ENCODE measurements at places on chromosomes 16 and 17. TPM values are rescaled to one million over a fixed set of nuclear protein-coding genes. Genes with fewer than 3 reads are reported as not detected.

- DNase-seq: no peak
- no peaks in the 10 kb centered on the region for H3K36me3 ChIP-seq
- H3K4me3 ChIP-seq: no peak overlapping the region
- H3K27me3 ChIP-seq: peaks cover 5% of the 10 kb centered on the region
- H3K4me1 ChIP-seq: no peaks in the 10 kb centered on the region
Measured at GRCh38 chr16:84314814-84315213, 20.1 kb downstream of the WFDC1 start.

- no peak overlapping the region for H3K4me3 ChIP-seq
- H3K27me3 ChIP-seq: no peaks in the 10 kb centered on the region
- no peaks in the 10 kb centered on the region for H3K4me1 ChIP-seq
- no peak overlapping the region for H3K27ac ChIP-seq
Measured at GRCh38 chr16:10228779-10229178, 46.6 kb upstream of the GRIN2A start.

GRCh38 chr17:55320594-55321426, 56.0 kb downstream of the HLF start:
- H3K27me3 ChIP-seq: no peaks in the 10 kb centered on the region
- no peak overlapping the region for H3K27ac ChIP-seq
- no peak for DNase-seq
- H3K4me3 ChIP-seq: peak overlapping the region; percentile 13
- no peaks in the 10 kb centered on the region for H3K4me1 ChIP-seq

DNA sequence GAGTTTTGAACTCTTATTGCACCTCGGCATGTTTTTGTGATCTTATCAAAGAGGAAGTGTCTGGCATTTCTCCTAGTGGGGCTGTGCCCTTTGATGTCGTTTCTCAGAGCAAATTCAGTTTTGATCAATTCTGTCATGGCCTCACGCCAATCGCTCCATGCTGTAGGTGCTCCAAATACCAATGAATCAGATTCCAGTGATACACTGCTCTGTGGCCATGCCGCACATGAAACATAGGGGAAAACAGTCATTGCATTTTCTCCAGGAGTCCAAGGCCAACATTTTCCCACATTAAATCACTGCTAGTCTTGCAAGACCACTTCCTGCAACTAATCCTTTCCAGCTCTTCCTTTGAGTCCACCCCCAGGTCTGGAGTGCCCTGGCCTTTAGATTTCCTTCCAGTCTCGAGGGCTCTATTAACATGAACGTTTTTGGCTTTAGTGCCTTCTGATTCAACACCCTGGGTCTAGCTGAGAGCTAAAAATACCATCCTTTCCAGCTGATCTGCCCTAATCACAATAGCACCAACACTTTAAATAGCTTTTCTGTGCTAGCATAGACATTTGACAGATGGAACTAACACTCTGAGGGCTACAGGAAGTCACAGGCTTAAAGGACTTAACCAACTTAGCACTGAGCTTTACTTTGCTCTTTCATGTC, 18.2 kb upstream of the RASL10B start:
- DNase-seq: peak; percentile 99
- H3K36me3 ChIP-seq: peaks cover 3% of the 10 kb centered on the region

GRCh38 chr16:48386559-48387312, 1.5 kb upstream of the SIAH1 start:
- DNase-seq: no peak
- no peaks in the 10 kb centered on the region for H3K36me3 ChIP-seq
- H3K4me1 ChIP-seq: peaks cover 2% of the 10 kb centered on the region
- H3K4me3 ChIP-seq: no peak overlapping the region
- H3K27me3 ChIP-seq: no peaks in the 10 kb centered on the region
- H3K27ac ChIP-seq: no peak overlapping the region

GRCh38 chr16:56279132-56279531, 87.8 kb downstream of the GNAO1 start:
- no peaks in the 10 kb centered on the region for H3K36me3 ChIP-seq
- no peak overlapping the region for H3K27ac ChIP-seq
- peaks cover 2% of the 10 kb centered on the region for H3K27me3 ChIP-seq
- DNase-seq: no peak

- H3K27ac ChIP-seq: peak overlapping the region; percentile 80
- peaks cover 6% of the 10 kb centered on the region for H3K4me1 ChIP-seq
- peak overlapping the region; percentile 40 for H3K4me3 ChIP-seq
- peaks cover 9% of the 10 kb centered on the region for H3K36me3 ChIP-seq
- DNase-seq: peak; percentile 22
- H3K27me3 ChIP-seq: no peaks in the 10 kb centered on the region
Measured at GRCh38 chr16:69340095-69340644, 598 bp downstream of the NIP7 start.

DNA sequence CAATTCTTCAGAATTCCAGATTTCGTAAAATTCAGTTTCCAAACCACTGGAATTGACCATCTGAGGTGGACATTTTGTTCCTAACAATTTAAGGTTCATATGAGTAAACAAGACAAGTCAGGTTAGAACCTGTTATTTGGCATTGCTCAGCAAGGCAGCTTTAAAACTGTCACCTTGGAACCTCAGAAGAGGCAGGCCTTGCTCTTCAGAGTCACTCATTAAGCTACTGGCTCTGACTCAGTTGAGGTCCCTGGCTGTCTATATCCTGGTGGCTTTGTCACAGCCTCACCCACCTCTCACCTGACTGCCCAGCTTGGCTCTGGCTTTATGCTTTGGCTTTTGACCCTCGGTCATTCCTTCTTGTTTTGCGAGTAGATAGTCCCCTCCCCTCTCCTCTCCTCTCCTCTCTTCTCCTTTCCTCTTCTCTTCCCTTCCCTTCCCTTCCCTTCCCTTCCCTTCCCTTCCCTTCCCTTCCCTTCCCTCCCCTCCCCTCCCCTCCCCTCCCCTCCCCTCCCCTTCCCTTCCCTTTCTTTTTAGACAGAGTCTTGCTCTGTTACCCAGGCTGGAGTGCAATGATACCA, 238.4 kb downstream of the SHISA9 start:
- no peak overlapping the region for H3K4me3 ChIP-seq
- no peak overlapping the region for H3K27ac ChIP-seq
- no peaks in the 10 kb centered on the region for H3K4me1 ChIP-seq

DNA sequence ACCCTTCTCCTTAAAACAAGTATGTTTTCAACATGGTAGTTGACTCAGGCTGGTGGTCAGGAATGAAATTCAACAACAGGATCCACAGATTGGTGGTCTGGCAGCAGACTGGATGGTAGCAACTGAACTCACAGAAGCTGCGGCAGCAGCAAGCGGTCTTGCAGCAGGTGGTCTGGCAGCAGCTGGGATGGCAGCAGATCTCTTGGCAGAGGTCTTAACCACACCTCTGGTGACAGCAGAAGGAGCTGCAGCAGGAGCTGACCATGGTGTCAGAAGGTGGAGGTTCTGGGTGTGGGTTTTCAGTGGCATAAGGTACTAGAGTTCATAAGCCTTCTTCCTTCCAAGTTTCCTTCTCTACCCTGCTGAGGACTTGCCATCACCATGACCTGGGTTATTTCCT, 2.2 kb upstream of the KRTAP4-1 start:
- no peaks in the 10 kb centered on the region for H3K36me3 ChIP-seq
- H3K27me3 ChIP-seq: peaks cover 6% of the 10 kb centered on the region
- H3K27ac ChIP-seq: no peak overlapping the region
- H3K4me1 ChIP-seq: no peaks in the 10 kb centered on the region
- no peak for DNase-seq

GRCh38 chr16:66426112-66427035, 721 bp upstream of the BEAN1 start:
- no peaks in the 10 kb centered on the region for H3K36me3 ChIP-seq
- no peak overlapping the region for H3K27ac ChIP-seq
- peaks cover 44% of the 10 kb centered on the region for H3K27me3 ChIP-seq
- H3K4me1 ChIP-seq: no peaks in the 10 kb centered on the region
- DNase-seq: peak; percentile 13

- peaks cover 3% of the 10 kb centered on the region for H3K27me3 ChIP-seq
- no peak overlapping the region for H3K27ac ChIP-seq
- no peak overlapping the region for H3K4me3 ChIP-seq
- DNase-seq: no peak
- peaks cover 3% of the 10 kb centered on the region for H3K4me1 ChIP-seq
Measured at GRCh38 chr16:86941731-86942130, 363.4 kb downstream of the FOXL1 start.

DNA sequence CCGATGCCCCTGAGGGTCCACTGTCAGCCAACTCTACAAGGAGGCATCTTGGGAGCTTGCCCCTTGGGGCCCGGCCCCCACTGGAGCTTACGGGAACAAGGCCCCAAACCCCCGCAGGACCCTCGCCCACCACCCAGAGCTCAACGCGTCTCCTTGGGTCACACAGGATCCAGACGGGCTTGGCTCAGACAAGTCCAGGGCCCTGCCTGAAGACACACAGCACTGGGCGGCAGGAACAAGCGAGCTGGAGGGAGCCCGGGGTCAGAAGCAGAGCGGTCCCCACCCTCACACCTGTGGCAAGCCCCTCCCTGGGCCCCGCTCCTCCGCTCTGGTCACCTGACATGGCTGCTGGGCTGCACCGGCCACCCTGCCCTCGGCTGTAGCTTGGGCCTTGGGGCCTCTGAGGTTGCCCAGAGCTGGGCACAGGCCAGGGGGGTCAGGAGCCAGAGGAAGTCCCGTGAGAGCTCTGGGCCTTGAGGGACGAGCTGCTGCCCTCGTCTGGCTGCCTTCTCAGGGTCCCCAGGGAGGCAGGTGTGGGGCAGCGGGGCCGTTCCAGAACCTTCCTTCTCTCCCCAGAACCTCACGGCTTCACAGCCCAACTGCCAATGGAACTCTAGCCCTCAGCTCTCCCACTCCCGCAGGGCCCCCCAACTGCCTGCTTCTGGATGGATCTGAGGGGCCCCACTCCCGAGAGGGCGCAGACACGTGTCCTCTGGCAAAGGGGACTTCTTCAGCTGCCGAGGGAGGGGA, at the start of gene CCDC154:
Gene CCDC154 (minus strand): TSS at position 577 of the 750 bp plus-strand sequence. CDS start 234 bp downstream, at position 343.
- no peak within 1 kb of the TSS for H3K27ac ChIP-seq
- H3K27me3 ChIP-seq: no peaks in the 10 kb centered on the region
- no peak for DNase-seq
- peaks cover 11% of the 10 kb centered on the region for H3K36me3 ChIP-seq
- H3K4me3 ChIP-seq: no peak within 1 kb of the TSS
- no peaks in the 10 kb centered on the region for H3K4me1 ChIP-seq

DNA sequence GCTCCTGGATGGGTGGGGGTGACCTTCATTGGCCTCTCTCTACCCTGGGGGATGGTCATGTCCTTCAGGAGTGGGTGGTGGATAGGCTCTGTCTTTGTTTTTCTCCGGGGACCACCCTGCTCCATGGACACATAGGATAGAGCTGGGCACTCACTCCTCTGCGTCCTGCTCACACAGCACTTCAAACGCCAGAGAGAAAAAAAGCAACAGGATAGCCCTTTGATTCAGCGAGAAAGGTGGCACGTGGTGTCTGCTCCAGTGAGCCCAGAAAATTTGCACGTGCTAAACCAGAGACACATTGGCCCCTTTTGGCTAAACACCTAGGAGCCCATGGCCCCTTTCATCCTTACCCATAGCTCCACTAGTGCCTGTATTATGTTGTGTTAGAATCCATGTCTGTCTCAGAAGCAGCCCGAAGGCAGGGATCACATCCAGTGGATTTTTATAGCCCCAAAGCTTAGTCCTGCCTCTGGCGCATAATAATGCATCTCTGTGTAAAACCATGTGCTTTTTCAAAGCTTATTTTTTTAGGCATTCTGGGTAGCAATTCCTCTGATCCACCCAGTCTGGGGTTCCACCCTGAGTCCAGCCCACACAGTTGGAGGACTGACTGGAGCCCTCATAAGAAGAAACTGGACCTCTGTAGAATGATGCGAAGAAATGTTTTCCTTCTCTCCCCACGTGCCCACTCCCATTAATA, 90.1 kb downstream of the ASIC2 start:
- DNase-seq: no peak
- no peaks in the 10 kb centered on the region for H3K36me3 ChIP-seq
- no peak overlapping the region for H3K4me3 ChIP-seq
- H3K27ac ChIP-seq: no peak overlapping the region
- H3K27me3 ChIP-seq: no peaks in the 10 kb centered on the region

DNA sequence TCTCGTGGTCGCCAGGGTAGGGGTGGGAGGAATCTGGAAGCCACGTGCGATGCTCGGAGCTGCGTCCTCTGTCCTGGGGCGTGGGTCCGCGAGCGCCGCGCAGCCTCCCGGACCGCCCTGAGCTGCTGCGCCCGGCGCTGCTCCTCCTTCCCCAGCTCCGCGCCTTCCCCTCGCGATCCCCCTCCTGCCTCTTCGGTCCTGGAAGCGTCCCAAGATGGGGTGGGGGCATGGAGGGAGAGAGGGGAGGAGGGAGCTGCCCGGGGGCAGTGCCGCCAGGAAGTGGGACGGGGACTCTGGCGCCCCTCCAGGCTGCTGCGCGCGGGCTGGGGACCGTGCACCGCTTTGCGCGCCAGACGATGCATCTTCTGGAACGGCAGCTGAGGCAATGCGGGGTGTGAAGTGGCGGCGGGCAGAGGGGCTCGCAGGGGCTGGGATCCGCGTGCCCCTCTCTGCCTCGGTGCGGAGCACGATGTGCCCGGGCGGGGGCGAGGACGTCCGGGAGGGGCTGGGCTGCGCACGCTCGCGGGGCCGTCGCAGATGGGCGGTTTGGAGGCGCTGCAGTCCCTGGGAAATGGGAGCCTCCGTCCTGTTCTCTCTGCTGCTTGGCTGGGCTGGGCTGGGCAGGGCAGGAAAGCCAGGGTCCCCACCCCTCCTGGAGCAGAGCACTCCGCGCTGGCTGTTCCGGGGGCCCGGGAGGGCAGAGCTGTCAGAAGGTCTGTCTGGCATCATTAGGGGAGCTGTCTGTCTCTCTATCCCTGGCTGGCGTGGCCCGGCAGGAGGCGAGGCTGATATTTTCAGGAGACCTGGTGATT, 388.0 kb downstream of the SEC14L1 start:
- no peaks in the 10 kb centered on the region for H3K36me3 ChIP-seq
- H3K27ac ChIP-seq: no peak overlapping the region
- no peaks in the 10 kb centered on the region for H3K4me1 ChIP-seq
- peak overlapping the region; percentile 20 for H3K4me3 ChIP-seq
- DNase-seq: no peak

GRCh38 chr17:17813055-17813724, 23.6 kb downstream of the SREBF1 start:
- peaks cover 40% of the 10 kb centered on the region for H3K36me3 ChIP-seq
- H3K4me1 ChIP-seq: peaks cover 8% of the 10 kb centered on the region
- DNase-seq: no peak
- H3K27me3 ChIP-seq: no peaks in the 10 kb centered on the region
- no peak overlapping the region for H3K27ac ChIP-seq
- no peak overlapping the region for H3K4me3 ChIP-seq

KRTAP9-6 gene
- not detected for total RNA-seq

SLC16A13 gene
- 0.26 TPM for total RNA-seq

KDM6B gene
- 9.4 TPM for total RNA-seq

TUBD1 gene
- 5.6 TPM for total RNA-seq

CCDC92B gene
- not detected for total RNA-seq

ANKFN1 gene
- total RNA-seq: 0.26 TPM

KRTAP9-4 gene
- not detected for total RNA-seq

PPP1R1B gene
- 0.26 TPM for total RNA-seq

PTX4 gene
- not detected for total RNA-seq

TPPP3 gene
- total RNA-seq: 3.8 TPM

SSTR5 gene
- not detected for total RNA-seq

All from fibroblast of lung (primary cell).